Non-pigmented ciliary epithelial cell (primary cell): ENCODE measurements at places on chromosomes 13 and 19.

GRCh38 chr19:46611776-46612175 lies 10.6 kb downstream of the CALM3 start:
- DNase-seq: no peak

DNA sequence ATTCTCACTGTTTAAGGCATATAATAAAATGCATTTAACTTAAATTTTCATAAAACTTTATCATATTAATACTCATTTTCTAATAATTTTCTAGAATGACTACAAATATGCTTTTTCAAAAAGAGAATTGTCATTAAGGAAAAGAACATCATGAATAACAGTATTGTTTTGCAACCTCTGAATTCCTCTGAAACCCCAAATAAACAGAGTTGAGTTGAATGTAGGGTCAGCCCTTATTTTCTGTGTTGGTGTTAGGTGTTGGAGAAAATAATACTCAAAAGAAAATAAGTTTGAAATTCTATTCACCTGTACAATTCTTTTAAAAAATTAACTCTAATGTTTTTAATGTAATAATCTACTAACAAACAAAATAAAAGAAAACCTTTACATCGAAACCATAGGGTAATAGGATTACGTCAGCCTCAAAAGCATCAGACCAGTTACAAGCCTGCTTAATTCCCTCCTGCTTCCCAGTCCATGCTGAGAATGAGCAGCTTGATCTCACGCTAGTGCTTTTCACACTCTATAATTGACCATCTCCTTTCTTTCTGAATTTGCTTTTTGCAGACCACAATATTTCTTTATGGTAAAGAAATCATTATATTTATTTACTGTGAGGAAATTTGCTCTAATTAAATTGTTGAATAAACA lies 160.9 kb downstream of the PCDH9 start:
- DNase-seq: no peak

DNA sequence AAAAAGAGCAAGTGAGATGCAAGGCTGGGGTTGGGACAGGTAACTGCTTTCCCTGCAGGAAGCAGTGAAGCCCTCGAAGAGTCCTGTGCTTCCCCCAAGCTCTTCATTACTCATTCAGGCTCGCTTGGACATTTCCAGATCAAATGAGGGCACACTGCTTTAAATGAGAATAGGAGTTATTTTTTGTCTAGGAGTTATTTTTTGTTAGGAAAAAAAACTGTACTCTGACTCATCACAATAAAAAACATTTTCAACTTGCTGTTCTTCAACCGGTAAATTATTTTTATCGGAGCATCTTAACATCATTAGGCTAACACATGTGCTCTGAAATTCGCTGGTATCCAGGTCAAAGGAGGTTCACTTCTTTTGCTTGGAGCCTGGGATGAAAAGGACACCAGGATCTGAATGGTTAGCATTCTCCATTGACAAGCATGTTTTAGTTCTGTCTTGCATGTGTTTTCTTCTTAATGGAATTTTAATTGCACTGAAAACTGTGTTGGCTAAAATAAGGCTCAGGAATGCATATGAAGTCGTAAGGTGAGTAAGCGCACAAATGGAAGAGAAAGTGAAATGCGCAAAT lies 80.7 kb upstream of the STK24 start:
- DNase-seq: no peak

DNA sequence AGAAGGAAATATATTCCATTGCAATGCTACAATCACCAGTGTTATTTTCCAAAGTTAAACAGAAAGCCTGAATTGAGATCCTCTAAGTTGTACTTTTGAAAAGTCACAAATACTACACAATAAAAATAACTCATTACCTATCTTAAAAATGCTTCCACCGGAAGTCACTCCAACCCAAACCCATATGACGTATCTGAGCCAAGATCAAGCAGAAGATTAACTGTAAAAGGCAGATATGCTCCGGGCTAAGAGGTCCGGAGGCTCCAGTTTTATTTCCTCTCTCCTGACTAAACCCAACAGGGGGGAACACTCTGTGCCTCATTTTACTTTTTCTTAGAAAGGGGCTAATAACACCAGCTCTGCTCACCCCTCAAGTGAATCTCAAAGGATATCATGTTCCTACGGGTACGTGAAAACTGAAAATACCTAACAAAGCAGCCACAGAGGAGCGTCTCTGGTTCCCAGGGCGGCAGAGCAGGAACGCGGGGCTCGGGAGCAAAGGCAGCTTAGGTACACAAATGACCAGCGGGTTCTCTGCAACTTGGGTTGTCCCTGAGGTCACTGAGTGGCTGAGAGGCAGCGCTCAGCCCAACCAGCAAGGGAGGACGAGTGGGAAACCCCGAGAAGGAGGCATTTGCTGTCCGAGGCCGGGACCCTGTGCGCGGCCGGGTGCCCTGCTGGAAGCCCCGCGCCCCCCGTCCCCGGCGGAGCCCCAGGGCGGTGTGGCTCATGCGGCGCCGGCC lies 750 bp downstream of the RAB20 start:
- DNase-seq: no peak

DNA sequence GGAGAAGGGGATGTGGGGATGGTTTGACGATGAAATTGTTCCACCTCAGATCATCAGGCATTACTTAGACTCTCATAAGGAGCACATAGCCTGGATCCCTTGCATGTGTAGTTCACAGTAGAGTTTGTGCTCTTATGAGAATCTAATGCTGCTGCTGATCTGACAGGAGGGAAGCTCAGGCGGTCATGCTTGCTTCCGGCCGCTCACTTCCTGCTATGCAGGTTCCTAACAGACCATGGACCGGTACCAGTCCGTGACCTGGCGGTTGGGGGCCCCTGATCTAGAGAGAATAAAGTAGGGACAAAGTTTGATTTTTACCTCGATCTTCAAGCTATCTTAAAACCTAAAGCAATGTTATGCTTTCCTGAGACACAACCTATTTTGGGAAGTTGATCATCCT lies 373.8 kb upstream of the ARGLU1 start:
- no peak for DNase-seq

GRCh38 chr13:31912647-31913401 lies 118.8 kb upstream of the FRY start:
- DNase-seq: no peak

- no peak for DNase-seq
These were observed 1169.0 kb downstream of the DIAPH3 start for GRCh38 chr13:58994777-58995176.

GRCh38 chr13:60463787-60464186 lies 66.8 kb downstream of the TDRD3 start:
- no peak for DNase-seq

DNA sequence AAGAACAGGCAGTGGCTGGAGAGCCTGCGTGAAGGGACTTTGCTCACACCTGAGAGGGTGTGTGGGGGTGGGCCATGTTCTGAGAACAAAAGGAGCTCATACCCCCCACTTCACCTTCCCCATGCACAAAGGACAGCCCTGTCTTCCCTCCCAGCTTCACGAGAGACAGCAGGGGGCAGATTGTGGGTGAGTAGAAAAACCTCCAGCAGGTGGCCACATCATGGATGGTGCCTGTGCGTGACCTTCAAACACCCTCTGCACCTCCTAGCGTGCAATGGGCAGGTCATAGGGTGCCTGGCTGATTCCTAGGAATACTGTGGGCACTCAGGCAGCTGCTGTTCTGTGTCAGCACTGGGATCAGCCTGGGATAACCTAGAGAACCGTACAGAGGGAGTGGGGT lies 36.3 kb upstream of the PSG9 start:
- no peak for DNase-seq

GRCh38 chr19:628168-628567 lies 5.2 kb downstream of the POLRMT start:
- DNase-seq: no peak

DNA sequence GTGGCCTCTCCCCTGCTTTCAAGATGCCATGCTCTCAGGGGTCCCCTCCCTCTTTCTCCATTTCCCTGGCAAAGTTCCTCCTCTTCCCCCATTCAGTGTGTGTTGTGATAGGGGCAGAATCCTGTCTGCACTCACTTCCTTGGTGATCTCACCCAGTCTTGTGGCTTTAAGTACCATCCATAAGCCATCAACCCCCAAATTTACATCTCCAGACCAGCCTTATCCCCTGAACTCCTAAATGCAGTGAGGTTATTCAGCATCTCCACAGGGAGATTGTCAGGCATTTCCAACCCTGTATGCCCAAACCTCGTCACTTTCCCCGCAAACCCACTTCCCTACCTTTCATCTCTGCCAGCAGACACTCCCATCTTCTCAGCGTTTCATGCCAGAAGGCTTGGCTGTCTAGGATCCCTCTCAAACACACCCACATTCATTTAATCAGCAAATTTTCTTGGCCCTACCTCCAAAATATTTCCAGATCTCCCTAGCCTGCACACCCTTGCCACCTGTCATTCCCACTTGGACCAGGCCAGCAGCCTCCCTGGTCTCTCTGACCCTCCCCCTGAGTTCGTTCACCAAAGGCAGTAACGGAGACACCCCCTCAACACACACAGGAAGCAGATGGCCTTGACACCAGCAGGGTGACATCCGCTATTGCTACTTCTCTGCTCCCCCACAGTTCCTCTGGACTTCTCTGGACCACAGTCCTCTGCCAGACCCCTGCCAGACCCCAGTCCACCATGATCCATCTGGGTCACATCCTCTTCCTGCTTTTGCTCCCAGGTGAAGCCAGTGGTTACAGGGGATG lies at the start of gene HCST:
HCST (plus strand) TSS at position 676 of the 808 bp plus-strand sequence; CDS start at position 741, 65 bp downstream.
- DNase-seq: no peak

GRCh38 chr19:53631949-53632407 lies at the start of gene DPRX:
Gene DPRX (plus strand): TSS chr19:53631999. CDS start chr19:53632107, 108 bp downstream.
- DNase-seq: no peak

- DNase-seq: no peak
These were observed 333.6 kb downstream of the DLEU7 start for GRCh38 chr13:50509771-50510441.

DNA sequence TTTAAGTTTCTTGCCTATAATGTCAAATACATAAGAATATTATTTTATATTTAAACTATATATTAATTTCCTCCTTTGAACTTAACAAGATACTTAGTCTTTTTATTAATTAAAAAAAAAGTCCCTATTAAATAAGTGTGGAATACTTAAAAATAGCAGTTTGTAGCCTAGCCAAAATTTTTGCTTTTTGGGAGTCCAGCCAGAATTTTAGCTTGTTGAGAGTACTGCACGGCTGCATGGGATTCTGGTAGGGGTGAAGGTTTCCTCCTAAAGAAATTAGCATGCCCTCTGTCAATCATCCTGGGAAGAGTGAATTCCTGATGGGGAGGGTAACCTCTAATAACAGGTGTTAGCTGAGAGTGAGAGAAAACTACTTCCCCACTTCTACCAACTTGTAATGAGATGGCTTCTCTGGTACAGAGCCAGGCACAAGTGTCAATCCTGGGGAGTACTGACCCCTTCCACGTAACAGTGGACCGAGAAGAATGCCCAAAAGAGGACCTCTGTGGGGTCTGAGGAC lies 195.7 kb downstream of the SPRY2 start:
- DNase-seq: no peak

GRCh38 chr13:80684217-80684991 lies 343.5 kb upstream of the SPRY2 start:
- no peak for DNase-seq

DNA sequence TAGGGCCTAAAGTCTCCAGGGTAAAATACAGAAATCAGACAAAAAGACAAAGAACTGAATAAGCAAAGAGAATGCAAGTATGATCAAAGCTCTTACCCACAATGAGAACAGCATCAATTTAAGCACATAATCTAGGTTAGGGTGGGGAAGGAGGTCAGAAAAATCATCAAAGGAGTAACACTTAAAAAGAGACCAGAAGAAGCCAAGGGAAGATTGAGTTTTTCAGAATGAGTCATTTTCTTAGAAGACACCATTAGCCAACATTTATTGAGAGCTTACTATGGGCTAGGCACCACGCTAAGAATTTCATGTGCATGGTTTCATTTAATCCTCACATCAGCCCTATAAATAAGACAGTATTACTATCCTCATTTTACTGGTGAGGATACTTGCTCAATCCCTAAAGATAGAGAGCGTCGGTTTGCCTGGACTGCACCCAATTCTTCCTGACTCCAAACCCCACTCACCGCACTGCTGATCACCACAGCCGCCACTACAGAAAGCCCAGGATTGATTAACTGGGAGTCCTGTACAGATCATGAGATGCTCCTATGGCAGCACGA lies 1.7 kb upstream of the SHISA2 start:
- DNase-seq: no peak

- no peak for DNase-seq
These were observed 114.2 kb downstream of the NUFIP1 start for GRCh38 chr13:44874886-44875630.

- no peak for DNase-seq
These were observed 638 bp downstream of the ADGRE5 start for GRCh38 chr19:14381689-14382474.

- no peak for DNase-seq
These were observed 41.6 kb downstream of the TM9SF2 start for GRCh38 chr13:99542788-99543406.

- no peak for DNase-seq
These were observed 78.3 kb downstream of the ANKRD10 start for GRCh38 chr13:110836605-110836903.

- no peak for DNase-seq
These were observed 144.2 kb downstream of the SPRY2 start for GRCh38 chr13:80196756-80197155.

DNA sequence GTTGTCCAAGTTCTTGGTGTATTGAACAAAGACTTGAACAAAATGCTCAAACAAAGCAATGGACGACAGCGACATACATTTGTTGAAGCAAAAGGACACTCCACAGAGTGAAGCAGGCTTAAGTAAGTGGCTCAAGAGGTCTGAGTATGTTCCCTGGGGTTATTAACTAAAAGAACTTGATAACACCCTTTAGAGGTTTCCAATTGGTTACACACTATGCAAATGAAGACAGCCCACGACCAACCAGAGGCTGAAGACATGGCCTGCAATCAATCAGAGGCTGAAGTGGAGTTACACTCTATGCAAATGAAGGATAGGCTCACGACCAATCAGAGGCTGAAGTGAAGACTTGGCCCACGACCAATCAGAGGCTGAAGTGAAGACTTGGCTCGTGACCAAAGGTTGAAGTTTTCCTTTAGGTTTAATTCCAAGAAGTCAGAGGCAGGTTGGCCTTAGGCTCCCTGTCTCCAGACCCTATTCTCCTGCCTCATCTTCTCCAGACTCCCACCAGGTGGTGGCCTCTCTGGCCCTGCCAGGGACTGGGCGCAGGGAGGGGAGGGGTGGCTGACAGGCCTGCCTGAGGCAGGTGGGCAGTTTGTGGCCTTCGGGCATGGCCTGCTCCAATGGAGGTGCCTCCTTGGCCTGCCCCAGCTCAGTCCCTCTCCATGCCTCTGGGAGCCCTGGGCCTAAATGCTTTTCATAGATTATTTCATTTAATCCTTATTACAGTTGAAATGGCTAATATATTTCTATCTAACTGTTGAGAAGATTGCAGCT lies 38.1 kb downstream of the CCDC169 start:
- no peak for DNase-seq

- DNase-seq: peak; percentile 55
These were observed at the start of gene ZNF579 for GRCh38 chr19:55580628-55581144. Gene ZNF579 (minus strand): TSS chr19:55580848. CDS start chr19:55579639, 1,209 bp downstream.
